ENCODE measurements at places on chromosomes 4 and X.

GRCh38 chr4:154916068-154916467, 135.0 kb downstream of the RBM46 start:
- DNase-seq: no peak

DNA sequence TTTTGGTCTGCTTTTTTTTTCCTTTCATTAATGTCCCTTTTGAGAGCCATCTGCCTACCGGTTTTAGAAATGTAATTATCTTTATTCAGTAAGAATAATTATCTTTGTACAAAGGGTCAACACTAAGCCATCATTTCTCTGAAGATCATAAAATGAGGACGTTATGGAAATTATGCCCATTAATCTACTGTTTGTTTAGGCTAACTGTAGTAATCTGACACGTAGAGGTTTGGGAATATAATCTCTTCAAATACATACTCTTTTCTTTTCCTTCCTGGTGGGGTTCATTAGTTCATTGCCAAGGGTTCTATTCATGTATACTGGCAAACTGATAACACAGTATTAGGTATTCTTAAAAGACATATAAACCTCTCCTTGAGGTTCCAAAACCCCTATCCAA, 3.8 kb upstream of the HSD17B13 start:
- no peak for DNase-seq

DNA sequence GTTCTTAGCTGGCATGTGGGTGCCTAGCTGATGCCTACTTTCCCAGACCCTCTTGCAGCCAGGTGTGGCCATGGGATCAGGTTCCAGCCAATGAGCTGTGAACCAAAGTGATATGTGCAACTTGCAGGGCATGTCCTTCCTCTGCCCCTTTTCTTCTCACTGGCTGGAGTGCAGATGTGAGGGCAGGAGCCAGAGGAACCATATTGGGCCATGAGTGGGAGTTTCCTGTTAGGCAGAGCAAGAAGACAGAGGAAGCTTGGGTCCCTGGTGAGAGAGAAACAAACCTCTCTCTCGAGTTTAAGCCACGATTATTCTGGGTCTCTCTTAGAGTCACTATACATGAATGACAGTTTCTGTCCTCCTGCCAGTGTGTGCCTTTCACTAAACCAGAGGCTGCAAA, 120.4 kb upstream of the STX18 start:
- DNase-seq: no peak

- no peak for DNase-seq
These were observed 11.0 kb upstream of the CWH43 start for GRCh38 chr4:48974979-48975640.

- no peak for DNase-seq
These were observed 127.0 kb upstream of the GATB start for GRCh38 chr4:151887816-151888180.

DNA sequence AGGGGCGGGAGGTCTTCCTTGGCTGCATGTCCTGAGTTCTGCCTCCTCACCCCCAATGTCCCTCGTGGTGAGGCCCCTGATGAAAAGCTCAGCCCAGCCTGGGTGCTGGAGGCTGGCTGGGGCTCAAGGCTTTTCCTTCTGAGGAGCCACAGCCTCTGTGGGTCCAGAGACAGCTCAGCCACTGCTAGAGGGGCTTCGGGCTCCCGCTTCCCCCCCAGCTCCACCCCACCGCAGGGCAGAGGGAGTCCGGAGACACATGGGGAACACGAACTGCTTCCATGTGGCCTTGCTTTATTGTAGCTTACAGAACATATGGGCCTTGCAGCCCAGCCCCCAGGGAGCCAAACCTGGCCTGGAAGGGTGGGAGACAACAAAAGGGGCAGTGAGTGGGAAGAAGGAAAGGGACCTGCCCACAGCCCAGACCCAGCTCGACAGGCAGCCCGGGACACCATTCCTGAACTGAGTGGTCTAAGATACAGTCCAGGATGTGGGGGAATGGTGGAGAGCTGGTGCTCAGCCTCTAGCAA, 89.9 kb upstream of the NKX1-1 start:
- DNase-seq: no peak

DNA sequence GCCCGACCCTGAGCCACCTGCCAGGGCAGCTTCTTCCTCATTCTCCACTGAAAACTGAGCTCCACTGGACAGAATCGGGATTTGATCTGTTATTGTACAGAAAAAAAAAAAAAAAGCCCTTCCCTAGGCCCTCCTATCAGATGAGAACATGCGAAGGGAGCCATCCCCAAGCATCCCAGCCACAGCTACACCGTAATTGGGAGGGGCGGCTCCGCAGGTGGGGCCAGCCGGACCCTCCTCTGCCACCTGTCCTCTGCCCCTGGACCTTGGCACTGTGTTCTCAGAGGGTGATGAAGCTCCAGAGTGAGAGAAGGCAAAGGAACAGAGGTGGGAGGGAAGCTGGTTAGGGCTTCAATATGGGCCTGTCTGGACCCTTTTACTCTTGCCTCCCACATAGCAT, 240.0 kb upstream of the PSAPL1 start:
- DNase-seq: no peak

- DNase-seq: no peak
These were observed 372.2 kb downstream of the ADAM29 start for GRCh38 chr4:175290401-175290800.

- no peak for DNase-seq
These were observed 8.3 kb upstream of the CCNI start for GRCh38 chr4:77084019-77084639.

GRCh38 chrX:63470506-63470905, 119.4 kb upstream of the SPIN4 start:
- no peak for DNase-seq

- no peak for DNase-seq
These were observed 48.9 kb downstream of the PDLIM5 start for GRCh38 chr4:94500685-94501084.

DNA sequence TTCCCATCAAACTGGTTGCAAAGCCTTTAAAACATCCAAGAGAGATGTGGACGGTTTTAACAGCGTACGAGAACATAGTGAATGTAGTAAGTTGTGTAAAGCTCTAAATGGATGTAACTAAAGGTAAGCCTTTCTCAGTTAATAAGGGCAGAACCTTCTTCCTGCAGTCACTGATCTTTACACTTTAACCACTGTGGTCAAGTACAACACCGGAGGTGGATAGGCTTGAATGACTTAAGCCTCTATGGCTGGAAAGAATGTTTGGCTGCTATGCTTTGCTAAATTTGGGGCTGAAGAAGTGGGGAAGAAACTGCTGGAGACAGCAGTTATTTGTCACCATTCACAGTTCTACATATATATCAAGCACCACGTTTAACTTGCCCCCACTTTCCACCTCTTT, 285.1 kb upstream of the FMR1 start:
- no peak for DNase-seq

GRCh38 chr4:54898656-54899340, 226.6 kb downstream of the KDR start:
- no peak for DNase-seq

DNA sequence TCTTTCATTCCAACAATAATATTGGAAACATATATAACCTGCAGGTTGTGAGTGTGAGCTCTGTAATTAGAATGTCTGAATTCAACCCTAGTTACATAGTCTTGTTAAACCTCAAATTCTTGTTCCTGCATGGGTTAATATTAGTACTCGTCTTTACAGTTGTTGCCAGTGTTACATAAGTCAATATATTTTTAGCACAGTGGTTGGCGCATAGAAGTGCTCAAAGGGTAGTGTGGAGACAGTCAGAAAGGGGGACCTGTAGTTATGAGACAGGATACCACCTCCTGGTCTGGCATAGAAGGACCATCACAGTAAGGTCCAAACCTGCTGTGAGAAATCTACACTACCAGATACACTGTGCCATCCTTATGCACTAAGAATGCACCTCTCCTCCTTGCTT, 1045.9 kb upstream of the SLIT2 start:
- no peak for DNase-seq

- no peak for DNase-seq
These were observed 17.1 kb upstream of the DDX60 start for GRCh38 chr4:168335621-168336020.

DNA sequence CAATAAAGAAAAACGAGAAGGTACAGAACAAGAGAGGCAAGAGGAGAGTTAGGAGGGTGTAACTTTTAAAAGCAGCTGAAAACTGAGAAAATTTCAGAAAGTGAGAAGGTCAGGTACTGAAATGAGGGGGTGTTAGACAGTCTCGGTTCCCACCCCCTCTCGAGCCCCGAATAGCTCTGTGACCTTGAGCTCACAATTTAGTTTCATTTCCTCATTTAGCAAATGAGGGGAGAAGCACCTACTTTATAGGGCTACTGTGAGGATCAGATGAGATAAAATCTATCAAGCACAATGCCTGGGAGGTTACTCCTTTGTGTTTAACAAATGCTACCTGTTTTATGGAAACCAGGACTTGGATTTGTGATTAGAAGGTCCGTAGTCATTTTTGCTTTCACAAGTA, 4.9 kb downstream of the UGT8 start:
- no peak for DNase-seq
